Large intestine (tissue), 12 donors: ENCODE measurements at places on chromosomes 5 and 9. TPM values are rescaled to one million over a fixed set of nuclear protein-coding genes. Genes with fewer than 3 reads are reported as not detected.

The GAS1 gene
- 23.6 TPM for polyA plus RNA-seq

The NPR3 gene
- polyA plus RNA-seq: 9.8 TPM

The HRH2 gene
- polyA plus RNA-seq: 2.1 TPM

The UBLCP1 gene
- 25.4 TPM for polyA plus RNA-seq

The FOXD4L4 gene
- polyA plus RNA-seq: 0.03 TPM

The SLC28A3 gene
- polyA plus RNA-seq: 0.81 TPM

The ANKRD34B gene
- not detected for polyA plus RNA-seq

The PTGS1 gene
- 9.2 TPM for polyA plus RNA-seq

The DMRTA1 gene
- 0.15 TPM for polyA plus RNA-seq

The LCN9 gene
- not detected for polyA plus RNA-seq

The HMMR gene
- polyA plus RNA-seq: 10.0 TPM

The BTNL8 gene
- polyA plus RNA-seq: 135 TPM

The SNX30 gene
- polyA plus RNA-seq: 22.4 TPM

The DNM1 gene
- 49.0 TPM for polyA plus RNA-seq

The DNAJC25 gene
- 12.3 TPM for polyA plus RNA-seq

The TOPORS gene
- polyA plus RNA-seq: 20.3 TPM

The FSTL4 gene
- 1.4 TPM for polyA plus RNA-seq

The ZNF354C gene
- 6.0 TPM for polyA plus RNA-seq

The PCDHB10 gene
- polyA plus RNA-seq: 2.9 TPM

The OBP2B gene
- not detected for polyA plus RNA-seq

The SPINK6 gene
- not detected for polyA plus RNA-seq
